ENCODE measurements at places on chromosomes 5 and 9.

DNA sequence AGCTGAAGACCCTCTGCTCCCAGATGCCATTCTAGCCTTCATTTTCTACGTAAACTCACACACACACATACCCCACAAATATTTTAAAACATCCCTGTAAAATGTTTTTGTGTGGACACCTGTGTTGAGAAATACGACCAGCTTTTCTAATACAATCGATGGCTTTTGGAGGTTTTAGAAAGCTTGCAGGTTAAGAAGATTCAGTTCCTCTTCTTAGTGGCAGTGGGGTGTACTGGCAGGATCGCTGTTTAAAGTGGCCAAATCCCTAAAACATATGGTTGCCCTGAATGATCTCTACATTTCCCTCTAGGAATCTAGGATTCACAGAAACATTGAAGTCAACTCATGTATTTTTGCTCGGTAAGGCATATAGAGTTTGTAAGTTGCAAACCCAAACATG, 236.3 kb downstream of the NSG2 start:
- DNase-seq: no peak

DNA sequence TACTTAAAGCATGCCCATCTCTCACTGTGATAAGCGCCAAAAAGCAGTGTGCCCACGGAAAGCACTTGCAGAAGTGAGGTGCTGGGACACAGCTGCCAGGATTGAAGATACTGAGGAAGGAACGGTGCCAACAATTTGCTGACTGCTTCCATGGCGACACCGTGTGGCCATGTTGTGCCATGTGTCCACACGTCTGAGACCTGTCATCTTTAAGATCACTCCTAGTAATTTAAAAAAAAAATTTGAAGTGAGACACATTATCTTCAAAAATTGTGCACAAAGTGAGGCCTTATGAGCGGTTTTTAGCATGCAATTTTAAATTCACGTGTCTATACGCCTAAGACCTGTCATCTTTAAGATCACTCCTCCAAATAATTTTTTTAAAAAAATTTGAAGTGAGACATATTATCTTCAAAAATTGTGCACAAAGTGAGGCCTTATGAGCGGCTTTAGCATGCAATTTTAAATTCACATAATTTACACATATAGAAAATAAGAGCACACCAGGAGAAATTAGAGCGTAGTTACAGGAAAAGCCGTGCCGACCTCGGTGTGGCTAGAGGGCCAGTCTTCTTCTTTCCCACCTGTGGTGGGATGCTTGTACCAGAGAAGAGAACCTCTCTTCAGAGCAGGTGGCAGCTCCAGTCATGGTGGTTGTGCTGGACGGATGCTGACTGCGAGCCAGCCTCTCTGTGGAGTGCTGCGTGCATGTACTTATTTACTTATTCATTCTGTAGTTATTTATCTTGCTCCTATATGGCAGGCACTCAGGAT, 21.4 kb upstream of the FLT4 start:
- DNase-seq: peak; percentile 59

GRCh38 chr5:124764585-124764984, 18.1 kb upstream of the ZNF608 start:
- DNase-seq: no peak

DNA sequence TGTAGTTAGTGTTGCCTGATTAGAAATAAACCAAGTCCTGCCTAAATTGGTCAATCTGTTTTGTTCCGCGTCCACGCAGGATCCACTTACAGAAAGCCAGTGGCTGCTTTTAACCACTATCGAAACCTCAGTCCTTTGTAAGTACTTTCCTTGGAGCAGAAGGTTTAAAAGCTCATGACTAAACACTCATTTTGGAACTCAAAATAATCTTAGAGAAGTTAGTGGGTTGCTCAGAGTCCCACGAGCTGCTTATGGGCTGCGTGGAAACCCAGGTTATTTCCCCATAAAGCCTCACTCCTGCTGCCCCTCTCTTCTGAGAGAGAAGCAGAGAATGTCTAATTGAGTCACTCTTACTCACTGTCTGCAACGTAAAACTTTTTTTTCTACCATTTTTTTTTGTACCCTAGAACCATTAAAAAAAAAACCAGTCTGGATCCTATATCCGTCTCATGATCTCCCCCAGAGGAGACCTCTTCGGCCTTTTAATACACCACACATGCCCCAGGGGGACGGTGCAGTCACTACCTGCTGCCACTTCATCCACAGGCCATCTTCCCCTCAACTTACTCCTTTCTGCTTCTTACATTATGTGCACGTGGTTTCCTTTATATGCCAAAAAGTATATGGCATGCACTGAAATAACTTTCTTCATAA, 7.6 kb downstream of the BASP1 start:
- DNase-seq: peak; percentile 84

GRCh38 chr9:111842313-111842712, 47.6 kb upstream of the SHOC1 start:
- DNase-seq: no peak

GRCh38 chr9:93600504-93600903, 24.1 kb downstream of the PHF2 start:
- no peak for DNase-seq

DNA sequence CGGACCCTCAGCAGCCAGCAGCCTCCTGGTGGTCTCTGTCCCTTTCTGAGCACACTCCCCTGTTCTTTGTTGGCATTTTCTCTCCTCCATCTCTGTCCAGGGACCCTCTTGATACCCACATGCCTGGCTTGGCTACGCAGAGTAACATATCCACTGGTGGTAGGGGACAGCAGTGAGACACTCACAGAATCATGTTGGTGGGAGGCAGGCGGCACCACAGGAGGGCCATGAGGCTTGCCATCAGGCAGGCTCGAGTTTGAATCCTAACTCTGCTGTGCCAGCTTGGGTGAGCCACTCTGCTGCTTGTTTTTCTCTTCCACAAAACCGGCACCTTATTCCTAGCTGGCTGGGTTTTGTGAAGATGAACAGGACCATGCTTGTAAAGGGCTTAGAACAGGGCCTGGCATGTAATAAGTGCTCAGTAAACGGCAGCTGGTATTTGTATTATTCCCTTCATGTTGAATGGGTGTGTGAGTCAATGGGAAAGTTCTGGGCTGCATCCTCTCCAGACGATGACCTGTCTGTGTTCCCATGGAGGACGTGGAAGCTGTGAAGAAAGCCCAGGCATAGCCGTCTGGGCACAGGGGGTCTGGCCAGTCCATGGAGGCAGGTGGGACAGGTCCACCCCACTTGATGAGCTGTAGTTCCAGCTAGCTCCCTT, 2.3 kb downstream of the COL27A1 start:
- no peak for DNase-seq

- DNase-seq: no peak
Measured at GRCh38 chr5:86665984-86666760, 48.4 kb downstream of the COX7C start.

DNA sequence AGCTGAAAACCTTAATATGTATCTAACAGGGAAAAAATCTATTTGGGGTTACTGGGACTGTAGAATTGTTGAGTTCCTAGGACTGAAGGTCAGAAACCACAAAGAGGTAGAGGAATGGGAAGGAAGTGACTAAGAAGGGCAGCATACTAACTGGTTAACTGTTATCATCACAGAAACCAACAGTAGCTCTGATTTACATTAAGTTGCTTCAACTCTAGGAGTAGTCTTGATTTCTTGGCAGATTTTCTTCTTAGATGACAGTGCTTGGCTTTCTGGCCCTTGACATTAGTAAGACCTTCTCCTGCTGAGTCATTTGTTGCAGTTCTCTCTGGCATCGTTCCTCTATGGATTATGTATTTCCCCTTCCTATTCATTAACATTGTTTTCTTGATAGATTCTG, 116.1 kb upstream of the RASA1 start:
- DNase-seq: peak; percentile 80

DNA sequence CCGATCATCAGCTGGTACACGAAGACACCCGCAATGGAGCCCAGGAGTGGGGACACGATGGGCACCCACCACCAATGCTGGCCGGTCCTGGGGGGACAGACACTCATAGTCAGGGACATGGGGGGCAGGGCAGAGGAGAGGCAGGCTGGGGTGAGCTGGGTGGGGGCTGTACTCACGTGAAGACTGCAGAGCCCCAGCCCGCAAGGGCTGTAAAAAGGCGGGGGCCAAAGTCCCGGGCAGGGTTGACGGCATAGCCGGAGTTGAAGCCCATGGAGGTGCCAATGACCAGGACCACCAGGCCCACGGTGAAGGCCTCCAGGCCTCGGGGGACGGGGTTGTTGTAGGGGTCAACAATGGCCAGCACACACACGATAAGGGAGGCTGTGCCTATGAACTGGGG, 5.3 kb downstream of the AQP3 start:
- DNase-seq: no peak

Measured in suppressor macrophage (primary cell).